ENCODE measurements at places on chromosomes 16 and 17. TPM values are rescaled to one million over a fixed set of nuclear protein-coding genes. Genes with fewer than 3 reads are reported as not detected.

Gene FNDC8
- total RNA-seq: not detected

GRCh38 chr17:28252436-28252835 lies 66.6 kb upstream of the TMEM97 start:
- DNase-seq: no peak
- no peak overlapping the region for H3K4me3 ChIP-seq

DNA sequence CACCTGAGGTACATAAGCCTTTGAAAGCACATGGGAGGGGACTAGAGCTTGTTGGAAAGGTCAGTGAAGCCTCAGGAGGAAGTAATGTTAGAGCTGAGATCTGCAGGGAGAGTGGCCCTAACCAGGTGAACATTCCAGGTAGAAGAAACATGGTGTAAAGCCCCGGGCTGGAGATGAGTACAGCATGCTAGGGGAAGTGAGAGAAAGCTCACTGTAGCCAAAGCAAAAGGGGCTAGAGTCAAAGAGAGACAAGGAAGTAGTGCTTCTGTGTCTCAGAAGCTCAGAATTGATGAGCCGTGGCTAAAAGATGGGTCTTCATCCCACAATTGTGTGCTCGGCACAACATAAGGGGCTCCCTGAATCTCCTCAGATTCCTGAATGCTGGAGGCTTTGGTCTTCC lies 481.8 kb downstream of the XYLT1 start:
- H3K4me3 ChIP-seq: no peak overlapping the region
- H3K36me3 ChIP-seq: no peaks in the 10 kb centered on the region
- no peaks in the 10 kb centered on the region for H3K27me3 ChIP-seq

DNA sequence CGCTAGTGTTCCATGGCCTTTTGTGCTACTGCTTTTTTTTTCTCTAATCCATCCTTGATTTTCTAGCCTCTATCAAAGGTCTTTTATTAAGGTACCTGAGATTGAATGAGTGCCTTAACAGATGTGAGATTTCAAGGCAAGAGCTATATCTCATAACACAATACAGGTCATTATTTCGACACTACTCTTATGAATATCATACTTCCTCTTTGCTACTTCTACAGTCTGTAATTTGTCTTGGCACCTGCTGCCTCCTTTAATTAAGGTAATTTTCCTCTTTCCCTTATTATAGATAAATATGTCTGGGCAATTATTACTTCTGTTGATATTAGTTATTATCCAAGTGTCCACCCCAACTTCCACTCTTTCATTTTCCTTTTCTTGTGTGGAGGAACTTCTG lies 5.3 kb downstream of the KRT28 start:
- no peaks in the 10 kb centered on the region for H3K36me3 ChIP-seq
- H3K4me3 ChIP-seq: no peak overlapping the region
- H3K27me3 ChIP-seq: peaks cover 30% of the 10 kb centered on the region
- H3K27ac ChIP-seq: no peak overlapping the region
- no peak for DNase-seq
- H3K4me1 ChIP-seq: no peaks in the 10 kb centered on the region

- H3K36me3 ChIP-seq: no peaks in the 10 kb centered on the region
- H3K27me3 ChIP-seq: no peaks in the 10 kb centered on the region
- DNase-seq: no peak
- no peak overlapping the region for H3K4me3 ChIP-seq
Measured at GRCh38 chr16:78593352-78593751, 493.9 kb downstream of the WWOX start.
